ENCODE measurements at places on chromosomes 5 and 9.

GRCh38 chr5:43036856-43037635, 3.1 kb downstream of the ANXA2R start:
- DNase-seq = no peak

GRCh38 chr9:96867079-96867804, 12.9 kb upstream of the ZNF782 start:
- DNase-seq = no peak

DNA sequence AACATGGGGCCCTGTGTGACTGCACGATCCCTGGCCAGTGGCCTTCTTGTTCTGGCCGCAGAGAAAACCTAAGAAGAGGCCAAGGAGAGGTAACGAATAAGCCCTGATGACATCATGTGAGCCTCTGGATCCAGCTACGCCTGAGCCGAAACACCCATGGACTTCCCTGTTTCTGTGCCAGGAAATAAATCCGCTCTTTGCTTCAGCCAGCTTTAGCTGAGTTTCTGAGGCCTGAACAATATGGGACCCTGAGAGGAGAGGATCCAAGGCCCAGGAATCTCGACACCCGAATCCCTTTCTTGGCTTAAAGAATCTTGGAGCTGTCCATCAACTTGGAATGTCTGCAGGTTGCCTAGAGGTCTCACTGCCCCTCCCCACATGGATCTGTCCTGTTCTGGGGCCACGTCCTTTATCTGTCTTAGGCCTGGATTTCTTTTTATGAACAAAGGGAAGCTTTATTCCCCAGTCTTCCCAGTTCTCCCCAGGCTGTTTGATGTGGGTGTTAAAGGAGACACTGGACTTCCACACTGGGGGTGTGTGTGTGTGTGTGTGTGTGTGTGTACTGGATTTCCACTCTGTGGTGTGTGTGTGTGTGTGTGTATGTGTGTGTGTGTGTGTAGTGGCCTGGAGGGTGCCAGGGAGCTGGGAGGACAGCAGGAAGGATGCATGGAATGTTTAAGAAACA, 13.7 kb downstream of the IER5L start:
- DNase-seq = no peak

GRCh38 chr9:79663878-79664277, 92.1 kb downstream of the TLE4 start:
- no peak for DNase-seq

GRCh38 chr5:5473226-5473625, 50.7 kb downstream of the ICE1 start:
- DNase-seq = no peak

- no peak for DNase-seq
These were observed 184.6 kb downstream of the AP3B1 start for GRCh38 chr5:78109891-78110324.

All from D721Med (cell line).